ENCODE measurements at places on chromosomes 12 and 14. TPM values are rescaled to one million over a fixed set of nuclear protein-coding genes. Genes with fewer than 3 reads are reported as not detected.

CLMN gene
- 3.9 TPM for total RNA-seq

PCED1B gene
- total RNA-seq, result 1.2 TPM

IQSEC3 gene
- total RNA-seq, result 0.28 TPM

DPF3 gene
- total RNA-seq, result 6.1 TPM

AHNAK2 gene
- 33.0 TPM for total RNA-seq

SERPINA6 gene
- not detected for total RNA-seq

AQP6 gene
- total RNA-seq, result under 0.01 TPM

ARL6IP4 gene
- total RNA-seq, result 101 TPM

PRB2 gene
- not detected for total RNA-seq

TTC9 gene
- total RNA-seq, result under 0.01 TPM

PKP2 gene
- 0.38 TPM for total RNA-seq

Data from regular cardiac myocyte (primary cell).